C1 segment of cervical spinal cord (tissue), 14 donors: ENCODE measurements at places on chromosomes 4 and X.

DNA sequence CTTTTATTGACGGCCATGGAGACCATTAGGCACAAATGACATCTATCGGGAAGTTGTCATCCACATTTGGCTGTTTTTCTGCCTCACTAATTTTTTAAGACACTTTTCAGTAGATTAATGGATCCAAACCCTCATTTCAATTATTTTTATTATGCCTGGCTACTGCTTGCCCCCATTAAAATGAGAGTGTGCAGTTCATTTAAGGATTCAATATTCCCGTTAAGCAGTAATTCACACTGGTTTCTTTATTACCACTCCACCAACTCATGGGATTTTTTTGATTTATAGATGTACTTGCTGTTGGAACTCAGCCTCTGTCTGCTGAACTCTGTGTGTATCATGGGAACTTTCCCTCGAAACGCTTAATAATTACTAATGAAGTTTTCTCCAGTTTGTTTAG is 291.8 kb upstream of the PRKX start:
- no peak for DNase-seq

GRCh38 chr4:121034017-121034416 is 38.3 kb downstream of the NDNF start:
- no peak for DNase-seq

DNA sequence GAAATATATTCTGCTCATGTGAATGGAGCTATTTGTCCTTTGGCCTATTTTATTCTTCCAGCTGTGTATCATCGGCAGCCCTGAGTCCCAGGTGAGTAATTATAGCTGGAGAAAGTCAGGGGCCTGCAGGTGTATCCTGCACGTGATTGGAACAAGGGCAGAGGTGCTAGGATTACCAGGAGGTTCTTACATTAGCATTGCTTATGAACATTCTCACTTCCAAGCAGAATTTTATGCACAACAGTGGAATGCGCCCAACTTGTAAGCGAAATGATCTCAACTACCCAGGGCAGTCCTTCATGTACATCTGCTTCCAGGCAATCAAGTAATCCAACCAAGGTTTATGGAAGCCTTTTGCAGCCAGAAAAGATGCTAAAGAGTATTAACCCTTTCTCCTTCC is 68.9 kb upstream of the NRK start:
- no peak for DNase-seq

DNA sequence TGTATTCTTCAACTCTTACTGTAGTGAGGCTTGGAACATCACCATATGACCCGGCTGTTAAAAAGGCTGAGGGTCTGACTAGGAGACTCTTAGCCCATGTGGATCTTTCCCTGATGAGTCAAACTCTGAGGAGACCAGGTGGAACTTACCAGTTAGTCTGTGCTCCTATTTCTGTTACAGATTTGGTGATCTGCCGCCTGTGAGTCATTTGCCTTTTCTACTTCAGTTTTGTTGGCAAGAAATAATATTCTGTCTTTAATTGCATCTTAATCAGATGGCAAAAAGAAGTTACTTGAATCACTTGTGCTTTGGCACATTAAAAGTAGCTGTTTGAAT is 48.4 kb downstream of the MTM1 start:
- no peak for DNase-seq

DNA sequence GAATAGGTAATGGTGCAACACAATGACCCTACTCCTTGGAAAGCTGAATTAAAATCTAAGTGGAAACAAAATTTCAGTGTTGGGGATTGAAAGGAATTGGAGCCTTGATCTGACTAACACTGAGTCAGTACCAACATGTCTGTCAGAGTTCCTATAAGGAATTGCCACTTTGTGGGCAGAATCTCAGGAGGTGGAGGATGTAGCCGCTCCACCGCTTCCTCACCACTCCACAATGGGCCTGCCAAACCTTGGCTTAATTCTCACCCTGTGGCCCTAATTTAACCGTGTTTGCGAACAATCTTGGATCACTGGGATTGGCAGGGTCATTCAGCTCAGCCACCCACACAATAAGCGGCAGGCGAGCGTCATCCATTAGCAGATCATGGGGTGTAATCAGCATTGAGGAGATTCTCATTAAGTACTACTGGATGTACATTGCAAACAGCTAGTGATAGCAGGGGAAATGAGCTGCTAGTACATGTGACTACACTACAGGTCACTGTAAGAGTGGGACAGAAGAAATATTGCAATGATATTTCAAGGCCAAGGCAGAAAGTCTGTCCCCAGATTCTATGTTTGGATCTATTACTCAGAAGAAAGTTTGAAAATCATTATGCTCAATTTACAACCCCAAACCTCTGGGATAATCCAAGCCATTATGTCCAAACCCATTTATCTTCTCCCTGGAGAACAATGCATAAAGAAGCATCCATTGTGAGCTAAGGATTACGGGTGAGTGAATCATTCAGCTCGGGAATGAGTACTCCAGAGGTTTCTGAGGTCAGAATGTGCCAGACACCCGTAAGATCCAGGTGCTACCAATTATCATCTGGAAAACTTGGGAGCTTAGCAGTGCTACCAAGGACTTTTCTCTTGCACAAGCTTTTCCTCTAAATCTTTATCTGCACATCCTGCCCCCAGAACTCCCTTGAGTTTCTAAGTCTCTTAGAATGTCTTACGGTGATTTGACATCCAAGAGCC is 5.8 kb downstream of the SRPX start:
- no peak for DNase-seq

GRCh38 chr4:123976819-123977218 is 580.2 kb downstream of the SPRY1 start:
- DNase-seq, result no peak

DNA sequence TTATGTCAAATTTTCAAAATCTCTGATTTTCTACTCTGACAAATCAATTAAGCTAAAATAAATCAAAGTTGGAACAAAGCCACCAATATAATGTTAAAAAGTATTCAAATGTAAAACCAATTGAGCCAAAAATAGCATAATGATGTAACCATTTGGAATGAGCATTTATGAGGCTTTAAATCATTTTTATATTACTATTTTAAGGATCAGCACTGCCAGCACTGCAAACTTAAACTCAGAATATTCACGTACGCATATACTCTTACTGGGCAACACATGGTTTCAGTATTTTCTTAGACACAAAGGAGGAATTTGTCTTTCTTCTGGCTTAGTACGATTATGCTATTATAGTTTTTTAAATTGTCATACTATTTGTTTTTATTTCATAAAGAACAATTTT is 52.2 kb downstream of the AFAP1 start:
- no peak for DNase-seq

DNA sequence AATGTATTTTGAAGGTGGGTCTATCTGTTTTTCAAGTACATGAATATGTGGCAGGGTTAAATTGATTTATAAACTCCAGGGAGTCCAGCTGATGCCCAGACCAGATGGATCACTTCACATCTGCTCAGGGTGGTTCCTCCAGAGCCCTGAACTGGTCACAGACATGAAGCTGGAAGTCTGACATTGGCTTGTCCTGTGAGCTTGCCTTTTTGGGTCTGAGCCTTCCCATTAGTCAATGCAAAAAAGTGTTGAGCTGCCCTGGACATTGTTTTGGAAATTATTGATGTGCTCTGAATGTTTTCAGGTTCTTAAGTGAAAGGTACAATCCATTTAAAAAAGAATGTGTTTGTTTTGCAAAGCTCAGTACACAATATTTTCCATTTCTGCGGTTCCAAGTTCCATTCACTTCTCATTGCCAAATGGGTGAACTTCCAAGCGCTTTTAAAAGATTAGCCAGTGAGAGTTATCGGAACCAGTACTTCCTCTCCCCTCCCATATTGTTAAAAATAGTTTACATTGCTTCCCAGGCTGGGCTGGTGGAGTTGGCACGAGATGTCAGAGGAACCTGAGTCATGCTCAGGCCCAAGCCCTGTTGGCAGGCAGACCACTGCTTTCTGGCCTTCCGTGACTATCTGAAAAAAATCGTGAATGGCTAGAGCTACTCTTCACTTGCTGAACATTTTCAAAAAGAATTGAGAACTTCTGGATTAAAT is 52.1 kb downstream of the PDGFRA start:
- no peak for DNase-seq

DNA sequence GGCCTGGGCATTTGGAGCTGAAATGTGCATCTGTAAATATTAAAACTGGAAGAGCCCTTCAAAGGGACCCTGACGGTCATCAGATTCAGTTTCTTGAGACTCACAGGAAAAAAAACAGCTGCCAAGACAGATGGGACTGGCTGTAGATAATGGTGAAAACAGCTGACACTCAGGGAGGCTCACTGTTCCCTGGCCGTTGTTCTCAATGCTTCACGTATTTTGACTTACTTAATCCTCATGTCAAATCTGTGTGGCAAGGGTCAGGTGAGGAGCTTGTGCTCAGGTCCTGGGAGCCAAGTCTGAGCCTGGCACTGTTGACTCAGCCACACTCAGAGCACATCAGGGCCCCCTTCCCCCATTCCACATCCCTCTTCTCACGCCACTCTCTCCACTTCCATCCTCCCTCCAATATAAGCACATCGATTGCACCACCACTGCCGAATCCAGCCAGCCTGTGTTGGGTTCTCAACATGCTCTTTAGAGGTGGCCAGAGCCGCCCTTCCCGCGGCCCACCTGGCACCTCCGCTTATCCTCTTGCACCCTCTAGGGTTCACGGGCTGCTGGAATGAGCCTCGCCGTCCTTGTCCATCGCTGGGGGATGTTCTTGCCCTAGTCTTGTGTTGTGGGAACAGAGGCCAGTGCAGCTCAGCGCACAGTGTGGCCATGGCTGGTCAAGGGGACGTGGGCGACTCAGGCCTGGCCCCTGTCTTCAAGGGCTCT is 40.1 kb downstream of the EVC start:
- DNase-seq, result no peak

DNA sequence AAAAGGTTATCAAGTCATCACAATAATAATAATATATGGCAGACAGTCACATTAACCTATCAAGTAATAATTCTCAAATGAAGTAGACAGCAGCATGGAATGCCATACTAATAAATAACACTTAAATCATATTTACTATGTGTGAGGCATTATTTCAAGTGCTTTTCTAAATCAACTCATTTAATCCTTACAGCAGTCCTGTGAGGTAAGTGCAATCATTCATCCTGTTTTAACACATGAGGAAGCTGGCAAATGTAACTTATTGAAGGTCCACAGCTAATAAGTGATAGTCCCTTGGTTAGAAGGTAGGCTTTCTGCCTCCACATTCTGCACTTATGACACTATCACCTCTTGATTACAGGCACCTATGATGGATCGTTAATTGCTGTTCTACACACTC is 24.5 kb downstream of the GABRA4 start:
- no peak for DNase-seq

GRCh38 chrX:40727093-40727492 is 8.2 kb downstream of the MED14 start:
- no peak for DNase-seq

GRCh38 chr4:7073526-7074390 is 5.9 kb upstream of the GRPEL1 start:
- DNase-seq, result no peak

DNA sequence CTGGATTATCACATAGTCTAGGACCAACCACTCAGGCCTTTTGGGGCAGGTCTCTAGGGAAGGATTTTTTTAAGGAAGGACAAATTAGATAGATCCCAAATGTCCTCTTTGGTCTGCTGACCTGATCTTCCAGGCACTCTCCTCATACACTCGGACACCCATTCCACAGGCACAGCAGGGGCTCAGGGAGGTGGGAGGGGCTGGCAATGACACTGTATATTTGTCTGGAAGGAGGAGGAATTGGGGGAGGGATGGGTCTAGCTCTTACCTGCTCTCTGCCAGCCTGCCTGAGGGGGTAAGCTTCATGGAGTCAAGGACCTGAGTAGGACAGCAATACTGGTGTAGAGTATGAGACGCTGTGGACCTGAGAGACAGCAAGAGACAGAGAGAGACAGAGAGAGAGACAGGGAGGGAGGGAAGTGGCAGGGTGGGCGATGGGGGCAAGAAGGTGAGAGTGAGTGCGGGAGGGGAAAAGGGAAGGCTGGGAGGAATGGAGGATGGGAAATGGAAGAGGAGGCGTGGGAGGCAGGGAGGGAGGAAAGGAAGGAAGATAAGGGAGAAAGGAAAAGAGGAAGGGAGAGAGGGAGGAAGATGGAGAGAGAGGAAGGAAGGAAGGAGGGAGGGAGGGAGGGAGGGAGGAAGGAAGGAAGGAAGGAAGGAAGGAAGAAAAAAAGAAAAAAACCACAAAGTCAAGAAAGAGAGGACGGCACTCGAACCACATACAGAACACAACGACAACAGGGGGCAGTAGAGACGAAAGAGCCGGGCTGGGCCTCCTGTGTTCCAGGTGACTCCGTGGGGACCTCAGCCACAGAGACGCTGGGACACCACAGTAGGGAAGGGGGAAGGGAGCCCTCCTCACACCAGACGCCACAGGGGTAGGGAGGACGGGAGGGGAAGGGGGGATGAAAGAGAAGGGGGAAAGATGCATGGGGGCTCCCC is 1.8 kb downstream of the IQSEC2 start:
- DNase-seq, result no peak

DNA sequence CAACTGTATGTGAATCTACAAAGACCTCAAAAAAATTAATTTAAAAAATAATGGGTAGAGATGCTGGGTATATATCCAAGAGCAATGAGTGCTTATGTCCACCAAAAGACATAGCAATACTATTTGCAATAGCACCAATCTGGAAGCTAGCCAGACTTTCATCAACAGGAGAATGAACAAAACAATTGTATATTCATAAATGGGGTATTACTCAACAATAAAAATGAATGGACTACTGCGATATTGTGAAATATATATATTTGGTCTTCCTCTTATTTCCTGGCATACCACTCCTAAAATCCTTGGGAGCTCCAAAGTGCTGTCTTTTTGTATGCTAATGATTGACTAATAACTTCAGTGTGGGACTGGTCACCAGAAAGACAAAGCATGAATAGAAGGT is 77.5 kb downstream of the MSN start:
- no peak for DNase-seq

DNA sequence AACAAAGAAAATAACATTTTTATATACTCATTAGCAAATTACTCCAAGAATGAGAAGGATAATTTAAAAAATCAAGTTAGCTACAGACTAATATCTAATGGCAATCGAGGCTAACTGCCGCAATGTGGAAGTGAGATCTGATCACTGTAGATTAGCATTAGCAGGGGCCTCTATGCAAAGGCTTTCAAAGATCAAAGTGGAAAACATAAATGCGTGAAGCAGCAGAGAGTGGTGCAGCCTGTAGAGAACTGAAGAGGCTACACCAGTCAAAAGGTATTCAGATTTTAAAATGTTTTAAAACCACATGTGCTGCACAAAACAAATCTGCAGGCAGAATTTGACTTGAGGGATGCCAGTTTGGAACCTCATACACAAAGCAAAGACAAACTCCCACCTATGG is 24.0 kb upstream of the RAP1GDS1 start:
- DNase-seq, result no peak

- no peak for DNase-seq
Observed at GRCh38 chr4:140247237-140247636, 93.3 kb upstream of the MAML3 start.

GRCh38 chr4:153345012-153345981 is 809 bp downstream of the MND1 start:
- DNase-seq, result no peak

- no peak for DNase-seq
Observed at GRCh38 chr4:14096396-14096965, 469.0 kb upstream of the BOD1L1 start.
